ENCODE measurements at places on chromosomes 6 and 20.

DNA sequence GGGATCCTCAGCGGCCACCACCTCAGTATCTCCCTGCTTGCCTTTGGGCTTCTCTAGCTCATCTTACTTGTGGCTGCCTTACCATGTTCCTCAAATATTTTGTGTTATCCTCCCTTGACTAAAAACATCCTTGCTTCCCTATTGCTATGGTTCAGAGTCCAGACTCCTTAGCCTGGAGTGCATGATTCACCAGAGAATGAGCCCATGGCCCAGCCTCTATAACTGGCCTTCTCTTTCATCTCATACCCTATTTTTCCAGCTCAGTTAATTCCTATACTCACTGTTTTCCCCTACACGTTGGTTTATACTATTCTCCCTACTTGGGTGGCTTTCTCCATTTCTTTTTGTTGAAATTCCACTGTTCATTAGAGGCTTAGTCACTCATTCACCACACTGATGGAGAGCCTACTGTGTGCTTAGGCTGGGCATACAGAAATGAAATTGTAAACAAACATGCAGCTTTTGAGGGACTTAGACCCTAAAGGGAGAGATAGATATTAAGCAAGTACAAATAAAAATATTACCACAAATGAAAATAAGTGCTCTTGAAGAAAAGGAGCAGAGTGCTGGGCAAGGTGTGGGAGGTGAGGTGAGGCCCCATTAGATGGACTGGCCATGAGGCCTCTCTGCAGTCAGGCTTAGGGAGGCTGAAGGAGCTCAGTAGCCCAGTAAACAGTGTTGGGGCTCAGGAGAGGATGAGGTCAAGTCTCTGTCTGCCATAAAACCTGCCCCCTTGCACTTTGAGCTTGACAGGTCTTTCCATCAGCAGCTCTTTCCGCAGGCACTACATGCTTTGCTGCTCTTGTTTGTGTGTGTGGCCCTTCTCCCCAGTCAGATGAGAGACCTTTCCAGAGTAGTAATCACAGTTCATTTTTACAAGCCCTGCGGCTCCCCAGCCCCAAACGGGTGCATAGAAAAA is 109.3 kb downstream of the TCP11 start:
- no peak for DNase-seq

DNA sequence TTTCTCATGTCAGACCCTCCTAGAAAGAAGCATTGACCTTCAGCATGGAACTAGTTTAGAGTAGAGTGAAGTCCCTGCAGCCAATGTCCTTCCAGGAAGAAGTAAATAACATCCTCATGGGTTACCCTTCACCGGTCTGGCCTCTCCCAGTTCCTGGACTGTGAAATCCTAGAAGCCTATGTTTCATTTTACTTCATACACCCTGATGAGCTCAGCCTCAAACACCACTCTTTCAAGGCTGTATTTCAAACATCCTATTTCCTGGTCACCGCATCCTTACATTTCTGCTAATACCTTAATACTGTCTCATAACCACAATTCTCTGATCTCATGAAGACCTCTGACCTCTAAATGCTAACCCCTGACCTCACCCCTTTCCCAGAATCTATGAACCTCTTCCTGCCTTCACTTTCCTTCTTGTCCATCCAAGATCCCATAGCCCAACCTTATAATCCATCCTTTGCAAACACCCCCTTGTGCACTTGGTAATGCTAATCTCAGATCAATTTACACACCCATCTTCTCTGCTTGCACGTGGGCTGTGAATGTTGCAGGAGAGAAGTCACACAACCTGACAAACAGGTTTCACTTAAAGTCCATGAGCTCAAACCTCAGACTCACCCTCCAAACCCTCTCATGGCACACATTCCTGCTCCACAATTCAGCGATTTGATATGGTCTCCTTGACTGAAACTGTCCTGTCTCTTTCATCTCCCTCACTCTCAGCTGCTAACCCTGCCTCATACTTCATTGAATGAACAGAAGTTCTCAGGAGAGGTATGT is 30.2 kb downstream of the SLC2A10 start:
- DNase-seq, result no peak

- DNase-seq, result no peak
These were observed 83.2 kb upstream of the OGFRL1 start for GRCh38 chr6:71205336-71205956.

GRCh38 chr6:139308936-139309603 is 17.3 kb upstream of the TXLNB start:
- DNase-seq, result no peak

DNA sequence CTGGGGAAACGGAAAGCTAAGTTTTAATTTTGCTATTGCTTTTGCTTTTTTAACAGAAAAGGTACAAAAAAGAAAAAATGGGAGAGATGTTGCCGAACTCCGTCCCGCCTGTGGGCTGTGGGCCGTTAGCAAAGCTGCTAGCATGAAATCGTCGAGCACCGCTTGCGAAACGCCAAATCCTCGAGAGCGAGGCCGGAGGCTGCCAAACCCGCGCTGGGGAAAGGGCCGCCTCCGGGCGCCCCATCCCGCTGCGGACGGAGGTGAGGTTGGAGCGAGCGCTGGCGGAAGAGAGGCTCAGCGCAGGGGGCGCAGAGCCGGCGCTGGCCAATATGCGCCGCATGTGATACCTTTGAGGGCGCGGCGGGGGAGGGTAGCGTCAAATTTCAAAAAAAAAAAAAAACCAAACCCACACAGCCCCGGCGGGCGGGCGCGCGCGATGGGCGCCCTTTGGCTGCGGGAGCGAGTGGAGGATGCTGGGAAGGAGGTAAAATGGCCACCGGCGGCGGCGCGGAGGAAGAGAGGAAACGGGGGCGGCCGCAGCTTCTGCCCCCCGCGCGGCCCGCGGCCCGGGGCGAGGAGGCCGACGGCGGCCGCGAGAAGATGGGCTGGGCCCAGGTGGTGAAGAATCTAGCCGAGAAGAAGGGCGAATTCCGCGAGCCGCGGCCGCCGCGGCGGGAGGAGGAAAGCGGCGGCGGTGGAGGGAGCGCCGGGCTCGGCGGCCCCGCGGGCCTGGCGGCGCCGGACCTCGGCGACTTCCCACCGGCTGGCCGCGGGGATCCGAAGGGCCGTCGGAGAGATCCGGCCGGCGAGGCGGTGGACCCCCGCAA is at the start of gene ZCCHC3:
Gene ZCCHC3 (plus strand): TSS at position 473 of the 827 bp plus-strand sequence. CDS start 17 bp downstream, at position 490.
- DNase-seq, result peak; percentile 72

GRCh38 chr6:33279257-33279695 is 2.4 kb downstream of the B3GALT4 start:
- DNase-seq, result no peak

- no peak for DNase-seq
These were observed 78.1 kb upstream of the CD93 start for GRCh38 chr20:23164176-23164601.

DNA sequence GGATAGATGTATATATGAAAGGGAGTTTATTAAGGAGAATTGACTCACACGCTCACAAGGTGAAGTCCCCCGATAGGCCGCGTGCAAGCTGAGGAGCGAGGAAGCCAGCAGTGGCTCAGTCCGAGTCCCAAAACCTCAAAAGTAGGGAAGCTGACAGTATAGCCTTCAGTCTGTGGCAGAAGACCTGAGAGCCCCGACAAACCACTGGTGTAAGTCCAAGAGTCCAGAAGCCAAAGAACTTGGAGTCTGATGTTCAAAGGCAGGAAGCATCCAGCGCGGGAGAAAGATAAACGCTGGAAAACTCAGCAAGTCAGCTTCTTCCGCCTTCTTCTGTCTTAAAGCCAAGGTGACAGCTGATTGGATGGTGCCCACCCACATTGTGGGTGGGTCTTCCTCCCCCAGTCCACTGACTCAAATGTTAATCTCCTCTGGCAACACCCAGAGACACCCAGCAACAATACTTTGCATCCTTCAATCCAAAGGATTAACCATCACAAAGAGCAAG is 102.6 kb upstream of the GJE1 start:
- DNase-seq, result no peak

DNA sequence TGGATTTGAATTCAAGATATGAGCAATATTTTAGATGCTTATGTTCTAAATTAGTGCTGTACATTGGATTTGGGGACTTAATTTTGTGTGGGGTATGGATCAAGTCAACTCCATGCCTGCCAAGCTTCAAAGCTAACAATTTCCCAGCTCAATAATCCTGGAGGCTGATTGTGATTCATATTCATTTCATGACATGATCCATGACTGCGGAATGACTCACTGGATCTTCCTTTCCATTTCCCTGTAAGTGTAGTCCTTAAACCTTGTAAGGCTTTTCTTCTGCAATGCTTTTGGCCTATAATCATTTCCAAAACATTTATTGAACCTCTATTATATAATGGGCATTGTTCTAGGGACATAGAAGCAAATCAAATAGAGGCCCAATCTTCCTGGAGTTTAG is 44.7 kb upstream of the CCN2 start:
- DNase-seq, result no peak

GRCh38 chr6:108667993-108668392 is 107.3 kb downstream of the FOXO3 start:
- DNase-seq, result no peak

GRCh38 chr6:5082487-5083306 is 2.4 kb upstream of the PPP1R3G start:
- no peak for DNase-seq

DNA sequence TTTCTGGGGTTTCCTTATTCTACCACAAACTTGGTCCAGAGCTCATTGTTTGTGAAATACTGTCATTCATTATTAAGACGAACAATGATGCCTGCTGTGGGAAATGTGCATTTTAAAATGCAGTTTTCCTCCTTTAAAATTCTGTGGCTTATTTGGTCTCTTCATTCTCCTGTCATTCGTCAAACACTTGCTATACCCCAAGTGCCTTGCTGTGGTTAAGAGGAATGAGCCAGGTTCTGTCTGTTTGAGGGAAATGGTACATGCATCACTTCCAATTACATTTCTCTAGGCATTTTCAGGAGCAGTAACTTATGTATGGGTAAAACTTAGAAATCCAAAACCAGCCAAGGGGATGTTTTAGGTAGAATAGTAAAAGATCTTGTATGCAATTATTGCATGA is 1087.7 kb downstream of the KIF16B start:
- DNase-seq, result no peak

- no peak for DNase-seq
These were observed 9.8 kb downstream of the NCOA6 start for GRCh38 chr20:34815636-34816035.

- DNase-seq, result no peak
These were observed 317.6 kb downstream of the TPBG start for GRCh38 chr6:82681119-82681714.

- no peak for DNase-seq
These were observed 6.0 kb downstream of the RGS17 start for GRCh38 chr6:153125032-153125431.
